ENCODE measurements at places on chromosomes 1 and 21.

- no peak for DNase-seq
Measured at GRCh38 chr1:56429288-56429687, 150.1 kb downstream of the PLPP3 start.

DNA sequence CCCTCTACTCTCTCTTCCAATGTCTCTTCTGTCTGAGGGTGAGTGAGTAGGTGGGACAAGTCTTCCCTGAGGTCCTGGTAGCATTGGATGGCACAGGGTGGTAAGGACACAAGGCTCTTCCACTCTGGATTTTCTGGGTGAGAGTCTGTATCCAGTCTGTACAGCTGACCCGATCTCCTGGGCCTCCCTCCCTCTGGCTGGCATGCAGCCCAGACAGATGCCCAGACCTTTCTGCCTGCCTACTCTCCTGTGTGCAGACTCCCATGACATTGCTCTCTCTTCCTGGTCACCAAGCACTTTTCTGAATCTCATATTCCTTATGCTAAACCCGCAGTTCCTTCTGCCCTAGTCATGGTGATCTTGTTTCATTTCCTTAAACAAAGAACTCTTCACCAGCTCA lies 100.3 kb downstream of the GRIK3 start:
- DNase-seq: no peak

DNA sequence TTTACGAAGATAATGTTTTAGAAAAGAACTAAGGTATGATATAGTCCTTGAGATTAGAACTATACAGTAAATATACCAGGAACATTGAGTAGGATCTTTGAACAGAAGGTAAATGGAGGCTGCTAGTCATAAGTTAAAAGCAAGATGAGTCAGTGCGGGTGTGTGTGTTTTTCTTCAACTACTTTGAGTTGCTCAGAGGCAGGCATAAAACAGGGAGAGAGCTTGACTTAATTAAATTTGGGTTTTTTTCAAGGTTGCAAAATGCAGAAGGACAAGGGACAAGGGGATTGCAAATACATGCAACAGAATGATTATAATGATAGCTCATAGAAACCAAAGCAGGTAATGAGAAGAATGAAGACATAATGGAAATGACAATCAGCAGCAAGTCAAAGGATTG lies 815.1 kb downstream of the NCAM2 start:
- no peak for DNase-seq

- no peak for DNase-seq
Measured at GRCh38 chr1:60896701-60897363, 185.5 kb upstream of the NFIA start.

- no peak for DNase-seq
Measured at GRCh38 chr1:147895123-147895522, 7.5 kb upstream of the GJA8 start.

- no peak for DNase-seq
Measured at GRCh38 chr1:29620631-29621030, 384.3 kb downstream of the PTPRU start.

- no peak for DNase-seq
Measured at GRCh38 chr1:24978383-24979032, 48.4 kb upstream of the RUNX3 start.

DNA sequence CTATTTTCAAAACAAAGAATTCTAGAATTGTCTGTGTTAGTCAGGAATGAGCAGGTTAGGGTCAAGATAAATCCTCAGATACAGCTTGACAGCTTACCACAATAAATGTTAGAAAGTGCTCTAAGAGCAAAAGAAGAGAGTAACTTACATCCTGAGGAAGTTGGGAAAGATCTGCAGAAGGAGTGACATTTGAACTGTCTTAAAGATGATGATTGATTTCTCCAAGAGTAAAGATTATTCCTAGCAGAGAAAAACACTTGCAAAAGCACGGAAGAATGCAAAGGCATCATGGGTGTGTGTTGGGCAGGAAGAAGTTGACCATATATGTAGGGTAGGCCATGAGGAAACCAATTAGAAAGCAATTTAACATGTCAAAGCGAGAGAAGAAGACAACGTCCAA lies 175.4 kb downstream of the LRRC7 start:
- DNase-seq: no peak

GRCh38 chr1:44436401-44437106 lies 31.5 kb downstream of the RNF220 start:
- DNase-seq: no peak

GRCh38 chr1:161549652-161550051 lies at the start of gene FCGR3A:
TSS of gene FCGR3A (minus strand) at chr1:161549818. CDS start at chr1:161549736, 82 bp downstream.
- no peak for DNase-seq

GRCh38 chr1:101697072-101697471 lies 299.7 kb downstream of the OLFM3 start:
- no peak for DNase-seq

DNA sequence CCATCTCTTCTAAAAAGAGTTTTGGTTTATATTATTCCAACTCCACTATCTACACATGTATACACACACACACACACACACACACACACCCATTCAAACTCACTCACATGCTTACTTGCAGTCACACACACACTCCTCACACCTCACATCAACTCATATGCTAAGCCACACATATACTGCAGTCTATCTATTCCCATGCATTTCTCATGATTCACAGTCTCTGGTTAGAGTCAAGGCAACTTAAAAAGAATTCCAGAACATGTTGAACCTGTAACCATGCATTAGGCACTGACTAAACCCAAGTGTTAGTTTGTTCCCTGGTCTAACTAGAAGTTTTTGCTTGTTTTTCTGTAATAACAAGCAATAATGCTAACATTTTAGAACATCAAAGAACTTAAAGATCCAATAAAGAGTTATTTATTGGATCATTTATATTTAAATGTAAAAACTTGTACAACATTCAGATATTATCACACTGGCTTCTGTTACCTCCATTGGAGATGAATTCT lies 931.1 kb downstream of the PLA2G4A start:
- no peak for DNase-seq

DNA sequence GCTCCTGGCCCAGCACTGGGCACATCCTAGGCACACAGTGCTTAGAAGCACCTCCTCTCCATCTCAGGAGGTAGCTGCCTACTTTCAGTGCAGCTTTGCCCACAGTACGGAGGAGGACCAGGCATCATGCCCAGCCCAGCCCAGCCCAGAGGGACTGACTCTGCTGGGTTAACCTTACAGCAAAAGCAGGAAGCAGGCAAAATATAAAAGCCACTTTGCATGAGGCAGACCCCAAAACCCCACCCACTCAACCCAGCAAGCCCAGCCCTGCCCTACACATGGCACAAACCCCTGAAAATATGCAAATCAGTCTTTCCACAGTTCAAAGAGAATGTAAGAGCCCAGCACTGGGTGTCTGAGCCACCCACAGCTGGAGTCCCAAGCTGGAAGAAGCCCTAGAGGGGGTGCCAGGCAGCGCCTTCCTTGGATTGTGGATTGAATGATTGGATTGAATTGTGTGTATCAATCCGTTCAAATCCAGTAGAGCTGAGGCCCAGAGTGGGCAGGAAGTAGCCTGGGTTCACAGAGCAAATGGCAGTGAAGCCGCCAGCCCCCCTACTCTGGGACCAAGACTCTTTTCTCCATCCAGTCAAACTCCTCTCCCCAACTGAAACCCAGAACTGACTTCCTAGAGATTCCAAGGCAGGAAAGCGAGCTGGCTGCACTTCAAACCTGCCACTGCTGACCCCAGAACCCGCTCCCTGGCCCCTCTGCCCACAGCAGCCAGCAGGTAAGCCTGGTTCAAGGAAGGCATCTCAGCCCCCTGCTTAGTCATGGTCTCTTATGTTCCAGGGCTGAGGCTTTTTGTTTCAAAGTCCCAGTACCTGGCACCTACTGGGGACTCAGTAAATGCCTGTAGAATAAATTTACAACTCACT lies 117.7 kb downstream of the LACTBL1 start:
- no peak for DNase-seq

DNA sequence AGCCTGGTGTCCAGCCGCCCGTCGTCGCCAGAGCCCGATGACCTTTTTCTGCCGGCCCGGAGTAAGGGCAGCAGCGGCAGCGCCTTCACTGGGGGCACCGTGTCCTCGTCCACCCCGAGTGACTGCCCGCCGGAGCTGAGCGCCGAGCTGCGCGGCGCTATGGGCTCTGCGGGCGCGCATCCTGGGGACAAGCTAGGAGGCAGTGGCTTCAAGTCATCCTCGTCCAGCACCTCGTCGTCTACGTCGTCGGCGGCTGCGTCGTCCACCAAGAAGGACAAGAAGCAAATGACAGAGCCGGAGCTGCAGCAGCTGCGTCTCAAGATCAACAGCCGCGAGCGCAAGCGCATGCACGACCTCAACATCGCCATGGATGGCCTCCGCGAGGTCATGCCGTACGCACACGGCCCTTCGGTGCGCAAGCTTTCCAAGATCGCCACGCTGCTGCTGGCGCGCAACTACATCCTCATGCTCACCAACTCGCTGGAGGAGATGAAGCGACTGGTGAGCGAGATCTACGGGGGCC lies 1.2 kb downstream of the OLIG2 start:
- no peak for DNase-seq

GRCh38 chr1:175600721-175601440 lies 142.5 kb downstream of the TNR start:
- DNase-seq: no peak

DNA sequence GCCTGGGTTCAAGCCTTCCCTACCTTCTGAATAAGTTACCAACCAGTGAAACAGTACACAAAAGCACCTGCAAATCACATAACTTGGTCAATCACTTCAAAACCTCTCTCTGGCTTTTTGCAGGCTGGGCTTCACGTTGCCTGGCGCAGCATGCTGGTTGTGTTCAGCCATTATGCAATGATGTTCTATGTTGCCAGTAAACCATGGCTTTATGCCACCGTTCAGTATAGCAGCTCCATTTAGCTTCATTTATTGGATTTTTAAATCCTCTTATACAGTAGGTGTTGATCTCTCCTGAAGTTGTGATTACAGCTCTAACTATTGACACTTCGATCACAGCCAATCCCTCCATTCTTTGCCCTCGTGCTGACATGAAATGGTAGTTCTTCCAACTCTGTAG lies 233.6 kb upstream of the PTBP2 start:
- DNase-seq: no peak

GRCh38 chr1:203706444-203706843 lies 58.5 kb upstream of the LAX1 start:
- no peak for DNase-seq

DNA sequence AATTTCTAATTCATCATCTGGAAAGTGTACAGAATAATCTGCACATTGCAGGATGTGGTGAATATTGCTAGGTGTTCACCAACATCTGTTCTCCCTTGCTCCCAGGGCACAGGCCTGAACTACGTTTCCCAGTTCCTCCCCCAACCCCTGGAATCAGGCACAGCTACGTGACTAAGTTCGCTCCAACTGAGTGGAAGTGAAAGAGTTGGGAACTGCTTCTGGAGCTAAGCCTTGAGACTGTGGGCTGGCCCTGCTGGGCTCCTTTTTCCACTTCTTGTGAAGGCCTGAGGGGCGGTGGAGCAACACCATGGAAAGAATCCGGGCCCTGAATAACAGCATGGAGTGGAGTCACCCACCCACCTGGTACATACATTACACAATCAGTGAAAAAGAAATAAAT lies 534.6 kb downstream of the SMYD3 start:
- DNase-seq: no peak

- no peak for DNase-seq
Measured at GRCh38 chr1:112196731-112197130, 199.3 kb upstream of the CTTNBP2NL start.

DNA sequence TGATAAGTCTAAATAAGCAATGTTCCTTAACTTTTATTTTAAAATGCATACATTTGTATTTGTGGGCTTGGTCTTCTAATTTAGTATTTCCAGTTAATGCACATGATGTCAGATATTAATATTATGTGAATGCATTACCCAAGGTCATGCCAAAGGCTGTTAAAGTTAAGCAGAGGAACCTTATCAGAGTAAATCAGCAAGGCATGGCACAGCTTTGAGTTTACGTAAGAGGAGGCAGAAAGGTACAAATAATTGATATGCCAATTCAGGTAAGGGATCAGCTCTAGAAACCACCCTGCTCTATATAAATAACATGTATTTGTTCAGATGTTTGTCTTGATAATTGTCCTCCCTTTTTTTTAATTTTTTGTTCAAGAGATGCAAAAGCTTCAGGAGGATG lies 64.5 kb upstream of the CHRM3 start:
- DNase-seq: no peak

GRCh38 chr1:60895701-60896100 lies 186.7 kb upstream of the NFIA start:
- no peak for DNase-seq

GRCh38 chr1:156768610-156769295 lies 1.4 kb downstream of the PRCC start:
- no peak for DNase-seq

DNA sequence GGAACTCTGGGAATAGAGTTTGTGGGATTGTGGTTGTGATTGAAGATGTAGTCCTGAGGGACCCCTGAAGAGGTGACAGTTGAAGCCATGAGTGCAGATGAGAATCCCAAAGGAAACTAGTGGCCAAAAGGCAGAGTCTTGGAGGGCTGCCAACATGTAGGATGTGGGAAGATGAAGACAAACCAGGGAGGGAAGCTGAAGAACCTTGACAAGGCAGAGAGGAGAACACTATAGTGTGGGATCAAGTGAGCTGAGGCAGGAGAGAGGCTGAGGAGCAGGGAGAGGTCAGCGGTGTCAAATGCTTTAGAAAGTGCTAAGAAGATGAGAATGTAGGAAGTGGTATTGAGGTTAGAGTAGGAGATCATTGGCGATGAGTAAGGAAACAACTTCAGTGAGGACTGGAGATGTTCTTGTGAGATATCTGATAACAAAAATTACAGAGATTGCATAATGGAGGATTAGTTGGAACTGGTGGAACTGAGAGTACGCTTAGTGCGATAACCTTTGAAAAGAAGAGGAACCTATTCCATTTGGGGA lies 88.5 kb upstream of the VCAM1 start:
- no peak for DNase-seq

DNA sequence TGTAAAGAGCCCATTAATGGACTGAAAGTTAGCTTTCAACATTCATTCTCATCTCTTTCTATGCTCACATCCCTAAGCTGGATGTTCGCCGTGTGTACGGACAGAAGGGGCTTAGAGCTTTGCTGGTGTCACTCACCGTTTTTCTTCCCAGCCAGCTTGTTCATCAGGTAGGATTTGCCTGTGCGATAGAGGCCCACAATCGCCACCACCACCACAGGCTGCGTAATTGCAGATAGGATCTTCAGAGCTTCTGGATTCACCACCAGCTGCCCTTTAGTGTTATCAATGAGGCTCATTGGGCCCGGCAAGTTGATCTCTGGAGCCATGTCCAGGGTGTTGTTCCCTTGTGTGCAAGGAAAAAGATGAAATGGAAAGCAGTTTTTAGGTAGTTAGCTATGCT lies 4.3 kb downstream of the GBP2 start:
- no peak for DNase-seq

DNA sequence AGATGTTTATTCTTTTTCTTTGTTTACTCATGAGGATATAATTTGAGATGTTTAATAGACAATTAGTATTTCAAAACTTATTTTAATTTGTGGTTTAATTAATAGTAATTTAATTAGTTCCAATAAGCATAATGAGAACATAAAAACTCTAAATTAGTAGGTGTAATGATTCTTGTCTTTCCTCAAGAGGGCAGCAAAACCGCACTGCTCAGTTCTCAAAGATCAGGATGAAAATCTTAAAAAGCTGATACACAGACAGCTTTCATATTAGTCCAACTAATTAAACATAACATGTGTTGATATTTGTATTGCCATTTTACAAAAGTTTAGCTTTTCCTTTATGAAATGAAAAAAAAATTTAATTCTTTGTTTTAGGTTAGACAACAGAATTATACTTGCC lies 106.7 kb upstream of the C21orf91 start:
- DNase-seq: no peak

- DNase-seq: no peak
Measured at GRCh38 chr1:168485048-168485447, 58.7 kb downstream of the XCL2 start.
